HTR-8/SVneo (cell line): ENCODE measurements at places on chromosomes 2 and 18.

- DNase-seq: no peak
Observed at GRCh38 chr2:156663757-156664409, 227.7 kb downstream of the GPD2 start.

- DNase-seq: no peak
Observed at GRCh38 chr2:173997753-173998152, 32.6 kb upstream of the SP3 start.

- DNase-seq: no peak
Observed at GRCh38 chr18:69599377-69599776, 198.7 kb downstream of the DOK6 start.

DNA sequence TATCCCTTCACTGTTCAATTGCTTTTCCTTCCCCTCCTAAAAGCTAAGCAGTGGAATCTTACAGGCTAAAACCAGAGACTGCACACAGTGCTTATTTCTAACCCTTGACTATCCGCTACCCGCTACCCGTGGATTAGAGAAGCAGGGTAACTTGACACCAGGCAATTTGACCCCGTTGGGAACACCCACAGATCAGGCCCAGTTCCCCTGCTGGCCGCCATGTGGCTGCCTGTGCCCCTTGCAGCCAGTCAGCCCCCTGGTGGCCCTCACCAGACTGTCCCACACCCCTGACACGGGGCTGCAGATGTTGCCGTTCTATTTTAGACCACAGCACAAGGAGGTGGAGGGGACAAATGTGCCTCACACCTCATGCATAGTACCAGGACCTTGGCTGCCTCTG is 74.8 kb downstream of the TXNL1 start:
- DNase-seq: no peak
